ENCODE measurements at places on chromosomes 3 and 15.
A peak's percentile ranks its signal among the peaks of the same experiment; 100 is the strongest.

DNA sequence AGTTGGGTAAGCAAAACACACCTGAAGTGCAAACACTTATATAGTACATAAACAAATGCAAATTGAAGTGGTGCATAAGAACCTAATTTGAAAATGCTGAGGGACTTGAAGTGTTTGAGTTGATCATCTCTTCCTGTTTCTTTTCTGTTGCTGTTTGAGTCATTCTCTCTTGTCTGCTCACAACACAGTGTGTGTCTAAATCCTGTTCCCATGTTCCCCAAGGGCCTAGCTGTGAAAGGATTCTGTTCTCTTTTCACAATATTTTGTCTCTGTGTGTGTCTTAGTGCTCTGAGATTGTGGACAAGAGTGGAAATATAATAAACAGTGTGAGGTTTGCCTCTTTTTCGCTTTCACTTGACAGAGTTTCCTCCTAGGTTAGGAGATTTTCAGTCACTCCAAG is 6.1 kb downstream of the CD96 start:
- no peak for DNase-seq

DNA sequence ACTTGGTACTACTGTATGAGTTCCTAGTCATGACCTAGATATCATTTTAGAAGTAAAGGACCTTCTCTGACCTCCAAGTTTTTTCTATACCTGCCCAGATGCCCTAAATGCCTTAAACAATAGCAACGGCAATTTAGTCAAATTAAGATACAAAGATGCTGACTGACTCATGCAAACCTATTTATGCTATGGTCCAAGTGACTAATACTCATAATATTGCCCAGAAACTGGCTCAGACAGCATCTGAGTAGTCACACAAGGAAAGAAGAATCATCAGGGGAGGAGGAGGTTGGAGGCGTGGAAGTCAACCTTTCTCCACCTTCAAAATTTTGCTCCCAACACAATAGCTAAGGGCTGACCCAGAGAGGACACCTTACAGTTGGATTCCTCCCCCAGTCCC is 6.8 kb downstream of the FYCO1 start:
- DNase-seq, result peak; percentile 76

GRCh38 chr3:53137835-53138446 is 7.7 kb upstream of the RFT1 start:
- no peak for DNase-seq

- no peak for DNase-seq
Observed at GRCh38 chr15:56654624-56655023, 78.7 kb downstream of the ZNF280D start.

GRCh38 chr15:87767516-87767915 is 489.0 kb downstream of the NTRK3 start:
- no peak for DNase-seq

- no peak for DNase-seq
Observed at GRCh38 chr3:121836064-121836463, 1.1 kb downstream of the EAF2 start.

GRCh38 chr15:85534031-85534430 is 153.6 kb downstream of the AKAP13 start:
- no peak for DNase-seq

DNA sequence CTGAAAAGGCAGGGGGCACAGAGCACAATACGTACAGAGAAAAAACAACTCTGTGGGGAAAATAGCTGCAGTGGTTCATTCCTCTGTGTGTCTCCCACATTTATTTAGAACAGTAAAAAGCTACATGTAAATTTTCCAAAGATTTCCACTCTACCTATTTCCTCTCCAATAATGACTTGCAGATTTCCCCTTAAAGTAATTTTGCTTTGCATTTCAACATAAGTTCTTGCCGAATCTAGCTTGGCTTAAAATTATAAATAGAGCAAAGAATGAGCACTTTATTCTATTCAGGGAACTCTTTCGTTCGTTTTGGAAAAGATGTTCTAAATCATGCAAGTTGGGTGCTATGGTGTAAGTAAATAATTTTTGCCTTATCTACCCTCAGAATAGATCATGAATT is 58.2 kb upstream of the NR2E3 start:
- no peak for DNase-seq

DNA sequence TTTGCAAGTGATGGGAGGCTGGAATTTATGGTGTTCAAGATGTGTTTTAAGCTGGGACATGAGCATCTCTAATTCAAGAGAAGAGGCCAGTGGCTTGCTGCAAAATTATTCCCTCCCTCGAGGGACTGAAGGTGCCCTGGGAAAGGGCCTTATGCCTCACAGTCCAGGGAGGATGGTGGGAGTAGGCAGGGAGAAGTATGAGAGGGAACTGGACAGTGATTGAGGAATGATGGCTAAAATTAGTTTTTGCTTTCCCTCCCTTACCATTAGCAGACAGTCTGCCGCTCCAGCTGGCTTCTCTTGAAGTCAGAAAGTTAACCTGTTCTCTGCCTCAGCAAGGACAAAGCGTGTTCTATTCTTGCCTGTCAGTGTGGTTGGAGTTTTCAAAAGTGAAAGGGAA is 139.8 kb upstream of the SEMA6D start:
- DNase-seq, result no peak

- DNase-seq, result no peak
Observed at GRCh38 chr3:98777801-98778220, 14.7 kb downstream of the ST3GAL6 start.

GRCh38 chr3:143442814-143443447 is 323.4 kb downstream of the CHST2 start:
- DNase-seq, result no peak

DNA sequence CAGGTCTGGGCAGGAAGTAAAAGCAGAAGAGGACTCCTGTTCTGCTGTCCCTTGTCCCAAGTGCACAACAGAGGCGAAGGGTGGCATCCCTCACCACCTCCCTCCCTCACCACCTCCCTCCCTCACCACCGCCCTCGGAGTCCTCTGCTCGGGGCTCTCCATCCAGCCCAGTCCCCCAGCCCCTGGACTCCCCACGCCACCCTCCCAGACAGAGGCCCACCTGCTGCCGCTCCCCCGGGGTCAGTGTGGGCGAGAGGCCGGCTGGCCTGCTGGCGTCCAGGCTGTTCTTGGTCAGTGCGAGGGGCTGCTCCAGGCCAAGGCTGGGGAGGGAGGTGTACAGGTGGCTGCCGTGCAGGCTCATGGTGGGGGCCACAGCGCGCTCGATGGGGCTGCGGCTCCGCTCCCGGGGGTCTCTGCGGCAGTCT is 79.1 kb downstream of the VGLL4 start:
- DNase-seq, result no peak

- DNase-seq, result no peak
Observed at GRCh38 chr3:197685546-197685945, 51.2 kb downstream of the RUBCN start.

DNA sequence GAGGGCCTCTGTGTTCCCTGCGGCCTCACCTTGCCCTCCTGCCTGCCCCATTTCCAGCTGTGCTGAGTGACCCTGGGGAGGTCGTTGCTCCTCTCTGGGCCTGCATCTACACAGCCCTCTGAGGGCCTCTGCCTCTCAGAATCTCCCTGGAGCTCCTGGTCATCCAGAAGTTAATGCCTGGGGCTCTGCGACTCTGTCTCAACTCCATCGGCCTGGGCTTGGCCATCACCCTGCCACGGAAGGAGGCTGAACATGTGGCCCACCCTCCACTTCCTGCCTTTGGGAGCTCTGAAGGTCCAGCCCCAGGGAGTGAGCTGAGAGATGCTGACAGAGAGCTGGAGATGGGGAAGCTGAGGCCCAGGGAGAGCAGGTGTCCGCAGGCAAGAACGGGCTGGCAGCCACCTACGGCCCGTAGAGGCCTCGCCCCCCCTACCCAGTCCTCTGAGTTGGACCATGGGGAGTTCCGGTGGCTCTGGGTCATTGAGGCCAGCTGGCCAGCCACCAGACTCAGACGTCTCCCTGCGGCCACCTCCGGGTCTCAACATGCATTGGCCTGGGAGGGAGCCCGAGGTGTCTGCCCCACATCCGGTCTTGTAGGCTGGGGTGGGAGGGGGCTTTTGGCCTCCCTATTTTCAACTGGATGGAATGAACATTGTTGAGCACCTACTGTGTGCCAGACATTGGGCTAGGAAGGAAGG is 34.2 kb downstream of the GRIP2 start:
- DNase-seq, result no peak

- no peak for DNase-seq
Observed at GRCh38 chr15:91279486-91279885, 179.4 kb downstream of the SV2B start.

- no peak for DNase-seq
Observed at GRCh38 chr3:41141433-41142167, 57.7 kb upstream of the CTNNB1 start.

- DNase-seq, result no peak
Observed at GRCh38 chr15:92365084-92365483, 28.6 kb upstream of the ST8SIA2 start.

- DNase-seq, result no peak
Observed at GRCh38 chr3:55884066-55884465, 397.0 kb upstream of the WNT5A start.

- no peak for DNase-seq
Observed at GRCh38 chr3:187572441-187572840, 97.8 kb downstream of the SST start.

DNA sequence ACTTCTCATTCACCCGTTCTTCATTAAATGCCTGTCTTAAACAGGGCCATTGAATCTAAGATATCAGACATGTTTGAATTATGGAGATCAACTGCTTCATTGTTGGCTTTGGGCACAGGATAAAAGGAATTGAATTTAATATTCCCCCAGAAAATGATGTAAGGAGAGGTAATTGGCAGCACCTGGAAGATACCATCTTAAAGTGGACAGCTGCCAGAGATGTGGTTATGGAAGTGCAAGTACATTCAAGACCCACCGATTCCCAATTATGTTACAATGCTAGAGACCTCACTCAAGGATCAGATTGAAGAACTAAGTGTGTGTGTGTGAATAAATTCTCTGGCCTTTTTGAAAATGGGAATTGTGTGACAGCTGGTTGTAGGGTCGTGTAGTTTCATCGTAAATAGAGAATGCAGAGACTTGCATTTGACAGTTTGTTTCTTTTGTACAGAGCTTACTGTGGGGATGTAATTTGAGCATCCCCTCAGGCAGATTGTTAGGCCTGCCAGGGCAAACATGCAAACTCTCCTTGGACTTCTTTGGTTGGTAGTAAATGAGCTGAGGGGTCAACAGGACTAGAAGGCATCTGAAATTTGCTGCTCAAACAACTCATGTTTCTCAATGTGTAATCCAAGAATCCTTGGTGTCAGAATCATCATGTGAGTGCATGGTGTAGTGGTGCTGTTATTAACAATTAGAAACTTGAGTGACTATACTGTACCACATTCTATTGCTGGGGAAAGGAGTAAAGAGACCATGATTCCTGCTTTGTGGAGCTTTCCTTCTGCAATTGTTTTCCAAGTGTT is 359.2 kb upstream of the THRB start:
- no peak for DNase-seq

DNA sequence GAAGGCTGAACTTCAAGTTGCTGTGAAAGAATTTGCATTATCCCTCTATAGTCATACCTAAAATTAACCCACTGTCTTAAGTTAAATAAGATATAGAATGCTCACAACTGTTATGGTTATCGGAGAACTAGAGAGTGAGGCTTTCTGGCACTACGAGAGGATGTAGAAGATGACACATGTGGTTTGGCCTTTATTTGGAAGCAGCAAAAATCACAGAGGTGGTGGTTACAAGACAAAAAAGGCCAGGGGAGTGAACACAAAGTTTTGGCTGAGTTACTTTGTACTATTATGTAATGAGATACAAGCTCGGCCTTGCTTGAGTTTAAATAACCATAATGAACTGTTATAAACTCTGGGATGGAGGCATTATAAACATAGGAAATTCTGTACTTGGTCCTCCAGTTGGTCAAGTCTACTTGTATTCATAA is 78.3 kb upstream of the ICE2 start:
- DNase-seq, result no peak

DNA sequence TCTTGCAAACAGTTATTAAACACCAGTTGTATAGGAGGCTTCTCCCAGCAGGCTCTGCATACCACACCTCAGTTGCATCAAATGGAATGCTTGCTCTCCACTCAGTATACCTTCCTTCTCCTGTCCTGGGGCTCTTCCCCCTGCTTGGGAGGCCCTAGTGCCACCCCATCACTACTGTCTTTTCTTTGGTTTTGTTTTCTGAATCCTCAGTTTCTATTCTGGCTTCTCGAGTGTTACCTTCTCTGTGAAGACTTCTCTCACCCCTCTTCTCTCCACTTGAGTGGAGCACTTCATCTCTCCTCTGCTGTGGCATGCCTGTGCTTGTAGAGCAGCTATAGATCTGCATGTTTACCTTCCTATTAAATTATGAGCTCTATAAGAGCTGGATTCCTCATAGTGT is 75.7 kb upstream of the TPRG1 start:
- no peak for DNase-seq
